ENCODE measurements at places on chromosomes 2 and 18. TPM values are rescaled to one million over a fixed set of nuclear protein-coding genes. Genes with fewer than 3 reads are reported as not detected.

DNA sequence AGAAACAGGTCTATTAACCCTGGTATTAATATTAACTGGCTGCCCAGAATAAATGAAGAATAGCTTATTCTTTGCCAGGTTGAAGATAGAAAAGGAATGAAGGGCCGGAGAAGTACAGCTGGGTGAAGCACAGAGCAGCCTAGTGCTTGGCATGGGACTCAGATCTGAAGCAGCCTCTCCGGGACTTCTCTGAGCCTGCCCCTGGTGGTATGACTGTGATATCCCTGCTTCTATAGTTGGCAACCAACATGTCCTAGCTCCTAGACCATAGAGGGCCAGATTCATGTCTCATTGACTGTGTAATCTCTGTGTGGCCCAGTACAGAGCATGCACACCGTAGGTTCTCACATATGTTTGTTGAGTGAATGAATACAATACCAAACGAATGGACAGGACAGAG is 107.8 kb downstream of the MSH2 start:
- no peak for DNase-seq

GRCh38 chr2:8676191-8676920 is 5.5 kb upstream of the ID2 start:
- no peak for DNase-seq

DNA sequence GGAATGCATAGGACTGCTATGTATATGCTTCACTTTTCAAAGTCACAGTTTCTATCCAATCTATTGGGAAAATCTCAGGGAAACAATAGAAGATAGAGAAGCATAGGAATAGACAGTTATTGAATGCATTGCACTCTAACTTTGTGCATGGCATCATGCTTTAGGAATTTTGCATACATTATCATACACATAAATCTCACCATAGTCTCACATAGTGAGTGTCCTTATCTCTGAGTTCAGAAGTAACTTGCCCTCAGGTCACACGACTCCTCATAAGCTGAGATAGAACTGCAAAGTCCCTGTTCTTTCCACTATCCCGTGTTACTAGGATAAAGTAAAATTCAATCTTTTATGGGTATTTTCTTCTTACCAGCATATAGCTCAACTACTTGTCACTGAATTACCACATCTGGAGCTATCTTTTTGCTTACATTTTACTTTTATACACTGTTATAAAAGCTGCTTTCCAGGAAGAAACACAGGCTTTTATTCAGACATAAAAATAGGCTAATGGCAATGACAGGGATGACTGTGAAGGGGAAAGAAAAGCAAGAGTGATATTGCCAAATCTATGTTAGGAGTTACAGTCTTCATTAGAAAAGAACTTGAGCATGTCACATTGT is 666.9 kb downstream of the XIRP2 start:
- DNase-seq, result no peak

GRCh38 chr2:210190345-210190744 is 19.1 kb upstream of the KANSL1L start:
- no peak for DNase-seq

DNA sequence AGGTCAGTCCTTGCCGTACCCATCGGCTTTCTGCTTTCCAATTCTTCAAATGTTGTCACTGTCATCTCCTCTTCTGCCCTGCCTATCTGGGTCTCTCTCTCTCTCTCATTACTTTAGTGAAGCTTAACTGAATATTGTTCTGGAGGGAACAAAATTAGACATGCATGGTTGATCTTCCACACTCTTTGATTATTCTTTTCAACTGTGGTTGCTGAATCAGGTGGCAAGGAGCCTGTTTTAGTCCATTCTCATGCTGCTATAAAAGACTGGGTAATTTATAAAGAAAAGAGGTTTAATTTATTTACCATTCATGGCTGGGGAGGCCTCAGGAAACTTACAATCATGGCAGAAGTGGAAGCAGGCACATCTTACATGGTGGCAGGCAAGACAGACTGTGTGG is 157.9 kb downstream of the ARL4C start:
- DNase-seq, result no peak

GRCh38 chr2:52934323-52934898 is 833.2 kb upstream of the CHAC2 start:
- peak; percentile 96 for DNase-seq

DNA sequence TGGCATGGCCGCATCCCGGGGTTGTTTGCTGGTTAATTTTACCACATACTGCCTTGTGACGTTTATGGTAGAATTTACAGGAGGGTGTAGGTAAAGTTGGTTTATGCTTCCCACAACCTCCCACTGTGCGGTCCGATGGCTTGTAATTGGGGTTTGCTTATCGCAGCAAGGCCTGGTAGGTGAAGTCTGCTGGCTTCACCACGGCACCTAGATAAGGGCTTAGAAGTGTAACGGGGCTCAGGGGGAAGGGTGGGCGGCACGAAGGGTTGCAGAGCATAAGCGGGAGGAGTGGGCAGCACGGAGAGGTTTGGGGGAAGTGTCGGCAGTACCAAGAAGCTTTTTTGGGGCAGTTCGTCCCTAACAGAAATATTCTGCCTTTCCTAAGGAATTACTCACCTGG is 39.0 kb upstream of the TMEM131 start:
- DNase-seq, result no peak

DNA sequence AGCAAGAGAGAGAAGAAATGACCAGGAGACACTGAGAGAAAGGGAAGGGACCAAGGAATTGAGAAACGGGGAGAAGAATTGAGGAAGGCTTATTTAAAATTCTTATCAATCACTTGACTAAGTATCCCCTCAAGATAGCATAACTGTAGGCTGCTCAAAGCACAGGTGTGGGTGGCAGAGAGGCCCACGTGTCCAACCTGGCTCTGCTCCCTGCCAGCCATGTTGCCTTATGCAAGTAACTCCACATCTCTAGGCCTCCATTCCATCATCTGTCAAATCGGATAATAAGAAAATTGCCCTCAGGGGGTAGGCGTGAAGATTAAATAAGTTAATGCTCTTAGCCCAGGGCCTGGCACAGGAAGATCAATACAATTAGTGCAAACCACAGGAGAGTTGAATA is 7.4 kb upstream of the NPAS2 start:
- no peak for DNase-seq

DNA sequence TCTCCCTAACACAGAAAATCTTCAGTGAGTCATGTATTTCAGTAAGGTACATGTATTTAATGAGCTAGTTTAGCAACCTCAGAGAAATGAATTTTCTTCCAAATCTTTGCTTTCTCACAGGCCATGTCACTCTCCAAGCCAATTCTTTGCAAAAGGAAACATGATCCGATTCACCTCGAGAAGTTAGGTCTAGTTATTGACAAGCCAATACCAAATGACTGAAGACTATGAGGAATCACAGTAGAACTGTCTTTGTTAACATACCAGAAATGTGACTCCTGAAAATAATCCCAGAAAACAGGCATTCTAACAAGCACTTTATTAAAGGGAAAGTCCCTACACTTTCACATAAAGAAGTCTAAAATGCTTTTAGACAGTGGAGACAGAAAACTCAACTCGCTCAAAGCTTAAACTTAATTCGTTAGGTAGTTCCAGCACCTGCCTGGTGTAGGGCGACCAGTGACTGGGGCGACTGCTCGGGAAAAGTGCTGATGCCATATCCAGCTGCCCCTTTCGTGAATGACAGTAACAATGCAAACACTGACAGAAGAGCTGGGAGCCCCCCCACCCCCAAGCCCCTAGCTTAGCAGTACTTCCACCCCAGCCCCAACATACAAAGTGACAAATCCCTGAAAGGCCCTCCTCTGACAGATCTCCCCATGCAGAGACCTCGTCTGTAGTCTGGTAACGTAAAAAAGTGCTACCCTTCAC is 1.8 kb downstream of the MEMO1 start:
- peak; percentile 46 for DNase-seq

GRCh38 chr2:142286618-142287017 is 155.8 kb upstream of the LRP1B start:
- peak; percentile 13 for DNase-seq

DNA sequence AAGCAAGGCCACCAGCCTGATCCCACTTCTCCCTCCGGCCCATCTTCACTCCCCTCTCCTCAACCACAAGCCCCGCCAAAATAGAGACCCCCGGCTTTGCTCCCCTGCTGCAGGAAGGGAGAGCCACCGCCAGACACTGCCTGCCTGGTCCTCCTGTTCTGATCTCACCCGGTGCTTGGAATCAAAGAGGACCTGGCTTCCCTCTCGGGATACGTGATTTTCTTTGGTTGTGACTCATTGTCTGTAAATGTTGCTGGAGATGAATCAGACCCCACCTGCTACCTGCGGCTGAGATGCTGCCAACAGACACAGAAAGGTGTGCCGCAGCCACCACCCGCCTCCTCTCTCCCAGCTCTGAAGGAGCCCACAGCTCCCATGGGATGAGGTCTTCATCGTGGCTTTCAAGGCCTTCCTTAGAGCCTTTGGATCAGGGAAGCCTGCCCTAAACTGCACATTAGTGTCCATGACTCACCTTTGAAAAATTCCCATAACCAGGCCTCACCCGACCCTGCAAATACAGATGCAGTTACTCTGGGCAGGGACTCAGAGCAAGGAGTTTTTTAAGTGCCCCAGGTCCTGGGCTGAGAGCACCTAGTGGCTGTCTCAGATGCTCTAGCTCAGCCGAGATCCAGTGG is 79.4 kb upstream of the ZNF532 start:
- peak; percentile 99 for DNase-seq

DNA sequence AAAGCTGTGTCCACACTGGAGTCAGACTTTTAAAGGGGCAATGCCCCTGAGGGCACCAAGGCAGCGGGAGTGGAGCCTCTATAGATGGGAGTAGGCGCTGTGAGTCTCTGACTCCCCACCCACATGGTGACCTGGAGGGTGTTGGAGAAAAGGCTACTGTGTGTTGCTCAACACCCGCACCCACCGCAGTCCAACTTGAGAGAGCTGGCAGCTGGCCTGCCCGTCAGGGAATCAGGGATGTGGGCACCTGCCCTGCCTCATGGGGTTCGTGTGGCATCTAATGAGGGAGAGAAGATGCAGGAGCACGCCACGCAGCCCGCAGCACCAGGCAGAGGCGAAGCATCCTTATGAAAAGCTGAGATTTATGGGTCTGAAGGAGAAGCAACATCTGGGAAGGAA is 84.2 kb downstream of the KLHL29 start:
- DNase-seq, result no peak

- no peak for DNase-seq
Measured at GRCh38 chr2:64295326-64296139, 151.3 kb upstream of the PELI1 start.

- no peak for DNase-seq
Measured at GRCh38 chr2:45343251-45344017, 267.6 kb downstream of the SRBD1 start.

GRCh38 chr18:12314591-12315305 is 6.7 kb downstream of the TUBB6 start:
- DNase-seq, result no peak

GRCh38 chr2:128219891-128220290 is 98.8 kb downstream of the HS6ST1 start:
- DNase-seq, result no peak

- DNase-seq, result no peak
Measured at GRCh38 chr18:45007531-45007930, 326.8 kb downstream of the SETBP1 start.

DNA sequence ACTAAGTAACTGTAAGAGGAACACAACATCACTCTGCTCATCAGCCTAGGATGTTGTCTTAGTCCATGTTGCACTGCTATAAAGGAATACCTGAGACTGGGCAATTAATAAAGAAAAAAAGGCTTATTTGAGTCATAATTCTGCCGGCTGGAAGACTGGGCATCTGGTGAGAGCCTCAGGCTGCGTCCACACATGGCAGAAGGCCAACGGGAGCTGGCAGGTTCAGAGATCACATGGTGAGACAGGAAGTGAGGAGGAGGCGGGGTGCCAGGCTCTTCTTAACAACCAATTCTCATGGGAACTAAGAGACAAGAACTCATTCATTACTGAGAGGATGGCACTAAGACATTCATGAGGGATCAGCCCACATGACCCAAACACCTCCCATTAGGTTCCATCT is 46.8 kb downstream of the EPG5 start:
- peak; percentile 89 for DNase-seq

GRCh38 chr2:207122651-207123334 is 43.0 kb downstream of the KLF7 start:
- no peak for DNase-seq

GRCh38 chr2:39504790-39505335 is 67.8 kb upstream of the MAP4K3 start:
- no peak for DNase-seq

DNA sequence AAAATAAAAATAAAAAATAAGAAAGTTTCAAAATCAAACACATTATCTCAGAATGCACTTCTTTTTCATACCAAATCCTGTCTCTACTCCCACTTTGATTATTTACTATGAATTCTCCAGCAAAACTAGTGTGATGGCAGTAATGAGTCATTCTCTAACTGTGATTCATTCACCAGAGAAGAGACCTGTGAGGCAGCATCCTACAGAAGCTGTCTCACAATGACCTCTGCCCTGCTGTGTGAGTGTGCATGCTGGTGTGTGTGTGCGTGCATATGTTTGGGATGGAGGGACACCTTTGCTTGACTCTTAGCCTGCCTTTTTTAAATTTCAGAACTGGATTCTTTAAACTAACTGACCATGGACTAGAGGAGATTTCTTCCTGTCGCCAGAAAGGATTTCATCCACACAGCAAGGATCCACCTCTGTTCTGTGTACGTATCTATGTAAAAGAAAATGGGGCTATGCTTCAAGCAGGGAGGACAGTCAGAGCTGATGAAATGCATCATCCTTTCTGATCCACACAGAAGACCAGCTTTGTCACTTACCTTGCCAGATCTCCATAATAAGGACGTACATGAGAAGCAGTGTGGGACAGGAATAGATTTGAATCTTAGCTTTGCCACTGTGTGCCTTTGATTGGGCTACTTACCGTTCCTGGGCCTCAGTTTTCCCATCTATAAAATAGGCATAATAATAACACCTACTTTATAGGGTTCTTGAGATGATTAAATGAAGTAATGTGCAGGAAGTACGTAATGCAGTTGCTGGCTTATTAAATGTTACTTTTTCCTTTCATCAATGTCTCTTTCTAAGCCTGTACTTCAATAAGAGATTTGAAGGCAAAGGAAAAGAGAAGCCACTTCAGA is 31.2 kb downstream of the STAMBP start:
- peak; percentile 87 for DNase-seq

GRCh38 chr2:60992985-60993392 is 24.5 kb upstream of the PEX13 start:
- DNase-seq, result no peak

GRCh38 chr18:39840406-39840805 is 2114.6 kb upstream of the PIK3C3 start:
- peak; percentile 6 for DNase-seq

The NMUR1 gene
- not detected for polyA plus RNA-seq

The ALLC gene
- polyA plus RNA-seq, result not detected

The LINC00305 gene
- polyA plus RNA-seq, result not detected

The PRKD3 gene
- polyA plus RNA-seq, result 20.3 TPM

The PRSS56 gene
- polyA plus RNA-seq, result not detected

The SLC16A14 gene
- 0.17 TPM for polyA plus RNA-seq

The PTPN4 gene
- 14.9 TPM for polyA plus RNA-seq

The ACADL gene
- polyA plus RNA-seq, result 0.03 TPM

The COL4A3 gene
- polyA plus RNA-seq, result not detected

The AMER3 gene
- not detected for polyA plus RNA-seq

The IRS1 gene
- polyA plus RNA-seq, result 27.6 TPM

The SOWAHC gene
- polyA plus RNA-seq, result 12.6 TPM

The IL1R2 gene
- 6.9 TPM for polyA plus RNA-seq

All from mammary epithelial cell (primary cell).